Cardiac ventricle fibroblast (primary cell): ENCODE measurements at places on chromosomes 1 and 21. TPM values are rescaled to one million over a fixed set of nuclear protein-coding genes. Genes with fewer than 3 reads are reported as not detected.

The RNU1-3 gene
- under 0.01 TPM in 2 replicates for total RNA-seq

The HCRTR1 gene
- not detected in 2 replicates for total RNA-seq

The SMYD3 gene
- total RNA-seq, result 15.9 and 17.8 TPM in 2 replicates

The MANEAL gene
- 0.20 and 0.81 TPM in 2 replicates for total RNA-seq

The AMPD1 gene
- not detected in 2 replicates for total RNA-seq

The B3GALT6 gene
- 32.1 and 35.6 TPM in 2 replicates for total RNA-seq

The AHCTF1 gene
- total RNA-seq, result 30.6 and 32.8 TPM in 2 replicates

The C1orf94 gene
- not detected in 2 replicates for total RNA-seq

The C4BPA gene
- not detected in 2 replicates for total RNA-seq

The GABRD gene
- total RNA-seq, result 0.37 TPM in 1 of 2 replicates, not detected in the other

The RNF223 gene
- not detected in 2 replicates for total RNA-seq

The PADI2 gene
- not detected in 2 replicates for total RNA-seq

The RGL1 gene
- 15.5 and 18.8 TPM in 2 replicates for total RNA-seq

The CFHR3 gene
- total RNA-seq, result 0.31 TPM in 1 of 2 replicates, not detected in the other

The LRRC38 gene
- total RNA-seq, result not detected in 2 replicates
